H1 (cell line): ENCODE measurements at places on chromosomes 1 and 21. TPM values are rescaled to one million over a fixed set of nuclear protein-coding genes. Genes with fewer than 3 reads are reported as not detected.

PLEKHN1 gene
- 1.5 TPM in 2 replicates for total RNA-seq

BNIPL gene
- total RNA-seq: 2.3 and 2.4 TPM in 2 replicates

GNAT2 gene
- total RNA-seq: not detected in 2 replicates

ANKRD65 gene
- total RNA-seq: 1.8 and 2.2 TPM in 2 replicates

CELA3B gene
- not detected in 2 replicates for total RNA-seq

DHRS3 gene
- 32.5 and 37.8 TPM in 2 replicates for total RNA-seq

ADORA1 gene
- 3.3 and 3.5 TPM in 2 replicates for total RNA-seq

TDRD10 gene
- 0.15 TPM in 1 of 2 replicates, not detected in the other for total RNA-seq

NR1I3 gene
- total RNA-seq: not detected in 2 replicates

KIF17 gene
- total RNA-seq: 9.9 and 10.4 TPM in 2 replicates

OR2G6 gene
- total RNA-seq: not detected in 2 replicates

PRRX1 gene
- total RNA-seq: not detected in 2 replicates

BEND5 gene
- 6.5 and 7.5 TPM in 2 replicates for total RNA-seq

CACNA1S gene
- total RNA-seq: not detected in 2 replicates

MEX3A gene
- total RNA-seq: 52.4 and 54.7 TPM in 2 replicates

NR0B2 gene
- not detected in 2 replicates for total RNA-seq

GJA5 gene
- total RNA-seq: 2.7 and 2.8 TPM in 2 replicates

TGFB2 gene
- total RNA-seq: 0.84 and 1.5 TPM in 2 replicates

NPHS2 gene
- not detected in 2 replicates for total RNA-seq

AMY1B gene
- total RNA-seq: not detected in 2 replicates

WARS2 gene
- 12.9 and 13.8 TPM in 2 replicates for total RNA-seq

DCDC2B gene
- not detected in 2 replicates for total RNA-seq

SH2D1B gene
- not detected in 2 replicates for total RNA-seq

VHLL gene
- total RNA-seq: not detected in 2 replicates

TSPEAR gene
- total RNA-seq: 0.58 and 1.1 TPM in 2 replicates

TOR3A gene
- 19.9 and 21.4 TPM in 2 replicates for total RNA-seq

CLCA4 gene
- not detected in 2 replicates for total RNA-seq

MARCKSL1 gene
- total RNA-seq: 536 and 557 TPM in 2 replicates

UBXN11 gene
- total RNA-seq: 6.1 and 6.3 TPM in 2 replicates

KCNA10 gene
- total RNA-seq: not detected in 2 replicates

CHTOP gene
- 103 and 104 TPM in 2 replicates for total RNA-seq

OR2L5 gene
- total RNA-seq: not detected in 2 replicates

MAB21L3 gene
- total RNA-seq: not detected in 2 replicates

NHLH2 gene
- 1.0 and 1.1 TPM in 2 replicates for total RNA-seq

FCER1G gene
- 0.86 TPM in 1 of 2 replicates, not detected in the other for total RNA-seq

LINGO4 gene
- total RNA-seq: not detected in 2 replicates

GUCA2B gene
- not detected in 2 replicates for total RNA-seq

ILDR2 gene
- total RNA-seq: 0.86 and 1.5 TPM in 2 replicates

TRIM45 gene
- total RNA-seq: 15.6 and 16.7 TPM in 2 replicates

ALG14 gene
- total RNA-seq: 1.3 TPM in 2 replicates

LRRN2 gene
- total RNA-seq: 2.3 and 2.5 TPM in 2 replicates
